Activated T-helper 17 cell treated with anti-CD3 and anti-CD28 coated beads, Interleukin-2, amount 50 U/mL, for 72 hours (primary cell): ENCODE measurements at places on chromosomes 12 and 14. TPM values are rescaled to one million over a fixed set of nuclear protein-coding genes. Genes with fewer than 3 reads are reported as not detected.

Gene SDR9C7
- not detected for total RNA-seq

Gene REC8
- total RNA-seq, result 35.7 TPM

Gene KRT2
- total RNA-seq, result not detected

Gene NPAS3
- total RNA-seq, result not detected

Gene KLHDC1
- total RNA-seq, result 0.97 TPM

Gene TEX52
- total RNA-seq, result 0.35 TPM

Gene ACIN1
- 214 TPM for total RNA-seq

Gene DPPA3
- not detected for total RNA-seq

Gene ACTR6
- total RNA-seq, result 31.0 TPM

Gene LMO3
- total RNA-seq, result not detected

Gene ASCL1
- total RNA-seq, result not detected

Gene FOXM1
- 134 TPM for total RNA-seq

Gene FAM186B
- 0.11 TPM for total RNA-seq

Gene APOF
- total RNA-seq, result not detected

Gene CAPS2
- total RNA-seq, result 11.1 TPM

Gene MARS1
- total RNA-seq, result 130 TPM

Gene KLRC2
- not detected for total RNA-seq

Gene TPPP2
- total RNA-seq, result not detected

Gene SDSL
- total RNA-seq, result 0.24 TPM

Gene PLEKHD1
- 0.11 TPM for total RNA-seq

Gene SPX
- total RNA-seq, result 1.5 TPM

Gene IL31
- not detected for total RNA-seq

Gene DEPDC4
- total RNA-seq, result 2.4 TPM

Gene ADCY4
- 2.3 TPM for total RNA-seq

Gene RGS6
- total RNA-seq, result 1.5 TPM

Gene RAB15
- total RNA-seq, result 7.2 TPM

Gene LRRC43
- not detected for total RNA-seq

Gene GLT8D2
- 0.58 TPM for total RNA-seq

Gene BDKRB1
- not detected for total RNA-seq

Gene RNASE4
- total RNA-seq, result 6.1 TPM

Gene CLEC9A
- not detected for total RNA-seq

Gene ACOT4
- total RNA-seq, result 1.4 TPM

Gene CDC42BPB
- 7.2 TPM for total RNA-seq
